IMR-90 (cell line): ENCODE measurements at places on chromosomes 3 and 15. TPM values are rescaled to one million over a fixed set of nuclear protein-coding genes. Genes with fewer than 3 reads are reported as not detected.
A peak's percentile ranks its signal among the peaks of the same experiment; 100 is the strongest.

- DNase-seq: peak; percentile 9
- H3K36me3 ChIP-seq: no peaks in the 10 kb centered on the region
- no peak overlapping the region for H3K4me3 ChIP-seq
- H3K4me1 ChIP-seq: peaks cover 4% of the 10 kb centered on the region
- no peaks in the 10 kb centered on the region for H3K27me3 ChIP-seq
Observed at GRCh38 chr3:113825090-113825489, 13.5 kb upstream of the GRAMD1C start.

GRCh38 chr15:84398763-84399701 lies 163.5 kb downstream of the GOLGA6L4 start:
- H3K4me3 ChIP-seq: no peak overlapping the region
- no peak overlapping the region for H3K27ac ChIP-seq
- DNase-seq: no peak

DNA sequence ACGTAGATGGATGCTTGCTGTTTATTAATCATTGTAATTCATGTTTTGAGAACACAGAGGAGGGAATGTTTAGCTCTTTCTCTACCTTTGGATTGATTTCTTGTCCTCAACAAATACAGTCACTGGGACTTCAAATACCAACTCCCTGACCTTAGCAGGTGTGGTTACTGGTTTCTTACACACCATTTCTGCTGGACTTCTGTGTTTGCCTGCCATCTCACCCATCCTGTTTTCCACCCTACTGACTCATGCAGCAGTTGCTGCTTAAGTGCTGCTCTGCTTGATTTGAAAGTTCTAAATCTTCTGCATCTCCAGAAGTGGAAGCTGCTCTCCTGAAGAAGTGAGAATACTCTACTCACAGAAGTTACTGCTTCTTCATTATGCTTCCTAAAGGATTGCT lies 170.3 kb downstream of the ZPLD1 start:
- H3K27ac ChIP-seq: no peak overlapping the region
- no peaks in the 10 kb centered on the region for H3K4me1 ChIP-seq
- no peaks in the 10 kb centered on the region for H3K36me3 ChIP-seq
- no peak for DNase-seq
- H3K27me3 ChIP-seq: no peaks in the 10 kb centered on the region
- H3K4me3 ChIP-seq: no peak overlapping the region

DNA sequence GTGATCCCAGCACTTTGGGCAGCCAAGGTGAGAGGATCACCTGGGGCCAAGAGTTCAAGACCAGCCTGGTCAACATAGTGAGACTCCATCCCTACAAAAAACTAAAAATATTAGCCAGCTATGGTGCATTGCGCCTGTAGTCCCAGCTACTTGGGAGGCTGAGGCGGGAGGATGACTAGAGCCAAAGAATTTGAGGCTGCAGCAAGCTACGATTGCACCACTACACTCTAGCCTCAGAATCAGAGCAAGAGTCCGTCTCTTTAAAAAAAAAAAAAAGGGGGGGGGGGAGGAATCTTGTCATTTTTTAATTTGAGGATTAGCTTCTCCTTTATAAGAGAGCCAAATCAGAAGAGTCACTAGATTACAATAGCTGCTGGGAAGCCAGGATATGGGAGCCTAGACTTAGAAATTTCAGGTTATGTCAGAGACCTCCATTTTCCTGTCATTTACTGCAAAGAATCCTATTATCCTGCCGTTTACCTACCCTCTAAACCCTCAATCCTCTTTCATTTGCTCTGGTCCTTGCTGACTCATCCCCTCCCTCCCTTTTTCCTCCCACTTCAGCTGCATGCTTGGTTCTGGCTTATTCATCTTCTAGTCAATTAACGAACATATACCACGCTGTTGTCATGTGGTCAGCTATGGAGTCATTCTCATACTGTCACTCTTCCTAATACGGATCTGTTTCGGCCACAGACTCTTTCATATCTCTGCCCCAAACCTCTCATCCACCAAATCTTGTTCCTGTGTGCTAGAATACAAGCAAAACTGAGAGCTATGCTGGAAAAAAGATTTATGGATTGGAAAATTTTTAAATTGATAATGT lies 83.8 kb upstream of the PPIB start:
- peaks cover 5% of the 10 kb centered on the region for H3K4me1 ChIP-seq
- H3K36me3 ChIP-seq: no peaks in the 10 kb centered on the region
- no peak overlapping the region for H3K27ac ChIP-seq
- H3K4me3 ChIP-seq: no peak overlapping the region
- no peaks in the 10 kb centered on the region for H3K27me3 ChIP-seq
- peak; percentile 93 for DNase-seq

- no peak overlapping the region for H3K4me3 ChIP-seq
- H3K4me1 ChIP-seq: peaks cover 12% of the 10 kb centered on the region
- no peaks in the 10 kb centered on the region for H3K27me3 ChIP-seq
- DNase-seq: no peak
- H3K36me3 ChIP-seq: no peaks in the 10 kb centered on the region
Observed at GRCh38 chr3:120114376-120114775, 20.1 kb upstream of the GSK3B start.

GRCh38 chr15:62112616-62113593 lies 46.1 kb downstream of the C2CD4A start:
- H3K4me1 ChIP-seq: peaks cover 5% of the 10 kb centered on the region
- no peak overlapping the region for H3K4me3 ChIP-seq
- no peaks in the 10 kb centered on the region for H3K27me3 ChIP-seq
- DNase-seq: peak; percentile 81
- no peak overlapping the region for H3K27ac ChIP-seq
- no peaks in the 10 kb centered on the region for H3K36me3 ChIP-seq

- H3K27ac ChIP-seq: no peak overlapping the region
- no peak for DNase-seq
- no peaks in the 10 kb centered on the region for H3K4me1 ChIP-seq
- H3K4me3 ChIP-seq: no peak overlapping the region
- no peaks in the 10 kb centered on the region for H3K36me3 ChIP-seq
- H3K27me3 ChIP-seq: no peaks in the 10 kb centered on the region
Observed at GRCh38 chr15:95795386-95795785, 535.1 kb upstream of the NR2F2 start.

GRCh38 chr3:45659661-45660566 lies 29.3 kb upstream of the SACM1L start:
- DNase-seq: peak; percentile 97
- no peaks in the 10 kb centered on the region for H3K27me3 ChIP-seq
- no peak overlapping the region for H3K4me3 ChIP-seq
- H3K36me3 ChIP-seq: no peaks in the 10 kb centered on the region; the same call in 1 of the 2 replicates

GRCh38 chr3:103134023-103134724 lies 699.4 kb downstream of the ZPLD1 start:
- no peaks in the 10 kb centered on the region for H3K27me3 ChIP-seq
- no peaks in the 10 kb centered on the region for H3K36me3 ChIP-seq
- no peaks in the 10 kb centered on the region for H3K4me1 ChIP-seq
- no peak overlapping the region for H3K4me3 ChIP-seq

DNA sequence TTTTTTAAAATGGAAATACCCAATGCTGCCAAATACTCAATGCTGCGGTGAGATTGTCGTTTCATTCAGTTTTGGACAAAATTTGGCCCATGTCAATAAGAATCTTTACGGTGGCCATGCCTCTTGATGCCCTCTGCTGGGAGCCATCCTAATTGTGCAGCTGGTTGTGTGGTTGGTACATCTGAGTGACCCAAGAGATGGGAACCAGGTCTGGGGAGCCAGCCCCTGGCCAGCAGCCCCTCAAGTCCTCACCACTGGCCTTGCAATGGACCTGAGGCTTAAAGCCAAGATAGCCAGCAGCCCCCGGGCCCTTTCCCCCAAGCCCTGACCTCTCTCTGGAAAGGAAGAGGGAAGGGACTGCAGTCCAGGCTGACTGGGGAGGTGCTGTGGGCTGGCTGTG lies 36.4 kb upstream of the ESYT3 start:
- H3K36me3 ChIP-seq: peaks cover 21% of the 10 kb centered on the region
- H3K27me3 ChIP-seq: no peaks in the 10 kb centered on the region
- DNase-seq: no peak
- H3K4me1 ChIP-seq: no peaks in the 10 kb centered on the region

GRCh38 chr3:148307443-148307843 lies 390.3 kb upstream of the AGTR1 start:
- no peaks in the 10 kb centered on the region for H3K27me3 ChIP-seq
- H3K36me3 ChIP-seq: no peaks in the 10 kb centered on the region
- no peak for DNase-seq

DNA sequence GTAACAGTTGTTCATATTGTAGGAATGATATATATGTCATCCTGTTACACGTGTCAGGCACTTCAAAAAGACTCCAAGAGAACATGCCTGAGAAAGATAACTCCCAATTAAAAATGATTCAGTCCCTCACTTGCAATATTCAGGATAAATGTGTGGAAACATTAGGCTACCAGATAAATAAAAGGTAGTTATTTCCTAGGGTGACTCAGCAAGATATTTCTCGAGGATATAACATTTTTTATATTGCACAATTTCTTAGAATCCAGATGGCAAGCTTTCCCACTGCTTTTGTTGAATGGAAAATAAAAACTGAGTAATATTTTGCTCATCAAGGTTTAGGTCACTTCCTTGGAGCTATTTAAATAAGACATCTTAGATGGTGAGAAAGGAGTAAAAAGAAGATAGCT lies 181.4 kb downstream of the GAP43 start:
- H3K27ac ChIP-seq: peak overlapping the region; percentile 85
- no peaks in the 10 kb centered on the region for H3K27me3 ChIP-seq
- peak; percentile 93 for DNase-seq
- H3K4me1 ChIP-seq: peaks cover 19% of the 10 kb centered on the region

DNA sequence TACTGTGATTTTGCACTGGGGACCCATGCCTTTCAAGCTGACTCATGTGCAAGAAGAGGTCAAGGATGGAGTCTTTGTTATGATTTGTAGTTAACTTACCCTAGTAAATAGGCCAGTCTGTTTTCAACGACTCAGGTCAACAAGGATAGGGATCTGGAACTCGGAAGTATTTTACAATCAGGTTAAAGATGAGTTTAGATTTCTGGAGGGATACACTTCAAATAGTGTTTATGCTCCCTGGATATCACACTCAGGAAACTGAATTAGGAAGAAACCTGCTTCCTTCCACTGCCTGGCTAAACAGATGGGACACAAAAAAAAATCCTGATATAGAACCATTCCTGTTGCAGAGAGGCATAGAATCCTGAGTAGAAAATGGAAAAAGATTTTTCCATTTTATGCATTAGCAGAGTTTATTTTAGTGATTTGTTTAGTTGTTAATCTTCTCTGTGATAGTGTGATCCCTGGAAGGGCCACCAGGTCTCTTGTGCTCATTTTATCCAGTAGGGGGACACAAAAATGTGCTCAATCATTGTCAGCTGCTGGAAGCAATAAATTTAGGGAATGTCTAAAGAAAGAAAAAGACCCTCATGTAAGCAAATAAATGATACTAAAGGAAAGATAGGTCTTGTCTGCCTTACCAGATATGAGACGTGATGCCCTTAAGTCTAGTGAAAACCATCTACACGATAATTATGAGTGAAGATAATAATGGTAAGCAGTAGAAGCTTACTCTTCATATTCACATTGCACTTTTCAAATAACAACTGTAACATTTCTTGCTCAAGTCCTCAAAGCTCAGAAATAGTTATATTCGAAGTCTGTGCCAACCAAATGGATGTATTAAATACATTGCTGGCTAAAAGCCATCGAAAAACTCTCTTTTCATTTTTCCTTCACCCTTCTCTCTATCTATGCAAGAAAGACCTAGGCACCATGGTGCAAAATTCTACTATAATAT lies 452.1 kb upstream of the KCNMB2 start:
- no peak overlapping the region for H3K4me3 ChIP-seq
- peaks cover 9% of the 10 kb centered on the region for H3K4me1 ChIP-seq
- H3K27me3 ChIP-seq: no peaks in the 10 kb centered on the region
- no peak for DNase-seq
- no peaks in the 10 kb centered on the region for H3K36me3 ChIP-seq

DNA sequence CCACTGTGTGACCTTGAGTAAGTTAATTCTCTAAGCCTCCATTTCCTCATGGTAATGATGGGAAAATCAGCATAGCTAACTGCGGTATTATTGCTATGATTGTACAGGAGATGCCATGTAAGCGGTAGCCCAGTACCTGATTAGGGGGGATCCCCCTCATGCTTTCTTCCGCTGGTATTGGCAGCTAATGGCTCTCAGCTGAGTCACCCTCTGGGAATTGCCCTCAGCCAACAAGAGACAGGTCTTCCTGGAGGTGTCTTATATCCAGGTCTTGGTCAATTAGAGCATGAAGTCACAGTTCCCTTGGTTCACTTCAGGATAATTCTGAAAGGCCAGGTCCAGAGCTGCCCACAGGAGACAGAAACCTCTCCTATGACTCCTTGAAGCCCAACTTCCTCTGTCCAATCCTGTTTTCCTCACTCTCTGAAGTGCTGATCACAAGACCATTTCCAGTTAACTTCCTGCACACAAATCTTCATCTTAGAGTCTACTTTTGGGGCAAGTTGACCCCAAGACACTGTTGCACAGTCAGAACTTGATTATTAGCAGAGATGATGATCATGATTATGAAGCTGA lies 724.7 kb upstream of the ZNF385D start:
- no peak overlapping the region for H3K4me3 ChIP-seq
- no peak for DNase-seq
- H3K4me1 ChIP-seq: no peaks in the 10 kb centered on the region
- H3K27me3 ChIP-seq: no peaks in the 10 kb centered on the region
- no peak overlapping the region for H3K27ac ChIP-seq
- no peaks in the 10 kb centered on the region for H3K36me3 ChIP-seq

ZBTB20 gene
- total RNA-seq: 13.3 and 14.7 TPM in 2 replicates

CNTN3 gene
- total RNA-seq: 3.3 and 3.6 TPM in 2 replicates

NEK10 gene
- total RNA-seq: 6.6 and 7.5 TPM in 2 replicates

HTD2 gene
- 11.4 and 13.3 TPM in 2 replicates for total RNA-seq

TGM4 gene
- under 0.01 TPM in 1 of 2 replicates, not detected in the other for total RNA-seq

GXYLT2 gene
- total RNA-seq: 11.1 and 11.4 TPM in 2 replicates

CEMIP gene
- total RNA-seq: 51.9 and 63.8 TPM in 2 replicates

GOLGA8H gene
- total RNA-seq: not detected in 2 replicates

EFCAB12 gene
- total RNA-seq: under 0.01 TPM in 2 replicates

NDN gene
- 40.1 and 50.3 TPM in 2 replicates for total RNA-seq

MYRIP gene
- total RNA-seq: not detected in 2 replicates

CFAP92 gene
- total RNA-seq: not detected in 2 replicates
